ENCODE measurements at places on chromosomes 3 and 15.

GRCh38 chr15:35289024-35289617 is 204.0 kb upstream of the NANOGP8 start:
- peak; percentile 65 for DNase-seq

DNA sequence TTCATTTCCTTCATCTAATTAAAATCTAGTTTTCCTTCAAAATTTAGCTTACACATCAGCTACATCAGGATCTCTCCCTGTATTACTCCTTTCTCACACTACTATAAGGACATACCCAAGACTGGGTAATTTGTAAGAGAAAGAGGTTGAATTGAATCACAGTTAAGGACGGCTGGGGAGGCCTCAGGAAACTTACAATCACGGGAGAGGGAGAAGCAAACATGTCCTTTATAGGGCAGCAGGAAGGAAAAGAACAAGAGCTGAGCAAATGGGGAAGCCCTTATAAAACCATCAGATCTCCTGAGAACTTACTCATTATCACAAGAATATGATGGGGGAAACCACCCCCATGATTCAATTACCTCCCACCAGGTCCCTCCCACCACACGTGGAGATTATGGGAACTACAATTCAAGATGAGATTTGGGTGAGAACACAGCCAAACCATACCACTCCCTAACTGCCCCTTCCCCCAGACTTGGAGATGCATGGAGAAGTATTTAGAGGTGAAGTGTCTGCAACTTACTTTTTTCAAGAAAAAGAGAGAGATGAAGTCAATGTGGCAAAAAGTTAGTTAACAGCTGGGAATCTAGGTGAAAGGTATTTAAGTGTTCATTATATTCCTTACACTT is 21.3 kb downstream of the PRTG start:
- DNase-seq: no peak

DNA sequence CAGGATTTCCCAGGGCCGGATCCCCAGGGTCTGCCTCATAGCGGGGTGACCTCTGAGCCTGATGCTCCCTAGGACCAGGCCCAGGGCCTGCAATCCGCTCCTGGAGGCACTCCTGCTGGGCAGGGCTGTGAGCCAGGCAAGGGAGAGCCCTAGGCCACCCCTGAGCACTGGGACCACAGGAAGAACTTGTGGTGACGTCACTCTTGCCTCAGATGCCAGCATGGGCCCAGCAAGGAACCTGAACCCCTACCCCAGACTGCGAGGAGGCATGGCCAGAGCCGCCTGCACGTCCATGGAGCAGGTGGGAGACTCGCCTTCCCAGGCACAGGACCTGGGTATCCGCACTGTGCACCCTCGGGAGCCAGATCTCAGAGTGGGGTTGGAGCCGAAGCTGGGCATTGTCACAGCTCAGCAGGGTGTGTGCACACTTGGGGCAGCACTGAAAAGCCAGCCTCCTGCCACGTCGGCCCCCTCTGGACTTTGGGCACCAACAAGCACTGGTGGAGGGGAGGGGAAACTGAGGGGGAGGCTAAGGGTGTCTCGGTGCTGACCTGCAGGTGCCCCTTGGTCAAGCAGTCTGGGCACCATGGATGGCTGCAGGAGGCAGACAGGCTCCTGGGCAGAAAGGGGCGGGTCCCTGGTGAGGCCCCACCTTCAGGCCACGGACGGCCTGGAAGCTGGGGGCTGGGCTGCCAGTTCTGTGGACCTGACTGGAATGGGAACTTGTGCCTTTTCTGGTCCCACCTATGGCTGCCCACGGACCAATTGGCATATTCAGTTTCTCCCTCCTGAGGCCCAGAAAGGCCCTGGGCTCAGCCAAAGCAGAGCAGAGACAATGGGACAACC is 49.3 kb downstream of the SLC6A20 start:
- no peak for DNase-seq

- no peak for DNase-seq
These were observed 192.6 kb upstream of the ALCAM start for GRCh38 chr3:105174017-105174615.

DNA sequence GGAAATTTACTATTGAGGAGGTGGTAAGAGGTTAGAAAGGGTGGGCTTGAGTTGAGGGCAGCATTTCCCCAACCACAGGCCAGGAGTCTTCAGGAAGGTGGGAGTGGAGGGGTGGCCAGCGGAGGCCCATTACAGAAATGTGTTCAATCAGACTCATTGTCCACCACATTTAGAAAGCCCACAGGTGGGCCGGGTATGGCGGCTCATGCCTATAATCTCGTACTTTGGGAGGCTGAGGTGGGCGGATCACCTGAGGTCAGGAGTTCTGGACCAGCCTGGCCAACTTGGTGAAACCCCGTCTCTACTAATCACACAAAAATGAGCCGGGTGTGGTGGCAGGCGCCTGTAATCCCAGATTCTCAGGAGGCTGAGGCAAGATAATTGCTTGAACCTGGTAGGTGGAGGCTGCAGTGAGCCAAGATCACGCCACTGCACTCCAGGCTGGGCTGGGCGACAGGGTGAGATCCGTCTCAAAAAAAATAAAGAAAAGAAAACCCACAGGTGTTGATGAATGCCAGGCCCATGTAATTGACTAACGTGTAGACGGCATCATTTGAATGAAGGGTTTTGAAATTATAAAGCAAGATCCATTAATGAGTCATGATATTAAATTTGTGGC is 12.2 kb upstream of the SYNM start:
- DNase-seq: no peak

GRCh38 chr3:98460220-98460619 is 2.8 kb upstream of the OR5K1 start:
- no peak for DNase-seq

- DNase-seq: no peak
These were observed 308.0 kb upstream of the THBS1 start for GRCh38 chr15:39272901-39273300.

GRCh38 chr15:64895285-64896065 is 16.2 kb upstream of the ANKDD1A start:
- DNase-seq: peak; percentile 38

GRCh38 chr3:22659651-22660475 is 543.3 kb upstream of the UBE2E2 start:
- DNase-seq: no peak

GRCh38 chr3:45940004-45940780 is 3.1 kb upstream of the CXCR6 start:
- no peak for DNase-seq

DNA sequence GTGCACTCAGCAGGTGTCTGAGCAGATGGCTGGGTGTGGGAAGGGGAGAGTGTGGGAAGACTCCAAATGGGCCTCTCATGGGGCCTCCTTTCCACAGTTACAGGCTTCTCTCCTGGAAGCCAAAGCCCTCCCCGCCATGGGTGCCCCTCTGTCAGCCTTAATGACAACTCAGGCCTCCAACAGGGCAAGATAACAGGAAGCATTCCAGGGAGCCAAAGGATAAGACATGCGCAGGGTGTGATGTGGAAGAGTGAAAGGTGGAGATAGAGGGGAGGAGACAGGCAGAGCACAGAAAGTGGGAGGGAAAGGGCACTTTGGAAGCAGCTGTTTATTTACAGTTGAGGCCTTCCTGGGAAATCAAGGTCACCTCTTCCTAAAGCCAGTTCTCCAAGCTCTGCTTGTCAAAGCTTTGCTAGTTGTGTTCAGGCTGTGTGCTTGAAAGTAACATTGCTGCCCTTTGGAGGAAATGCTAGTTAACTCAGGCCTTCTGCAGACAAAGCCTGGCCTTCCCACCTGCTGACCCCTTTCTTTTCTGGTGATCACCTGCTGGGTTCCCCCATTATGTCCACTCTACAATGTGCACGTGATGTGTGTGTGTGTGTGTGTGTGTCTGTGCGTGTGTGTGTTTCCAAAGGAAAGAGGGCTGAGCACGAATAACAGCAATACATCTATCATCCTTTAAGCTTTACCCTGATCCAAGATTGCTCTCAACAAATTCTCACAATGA is 35.2 kb upstream of the SMAD3 start:
- DNase-seq: no peak

GRCh38 chr3:197227780-197228574 is 70.4 kb downstream of the DLG1 start:
- DNase-seq: no peak

GRCh38 chr3:107938143-107938542 is 152.7 kb downstream of the CD47 start:
- DNase-seq: peak; percentile 75

GRCh38 chr3:106398891-106399600 is 530.2 kb upstream of the CBLB start:
- no peak for DNase-seq

DNA sequence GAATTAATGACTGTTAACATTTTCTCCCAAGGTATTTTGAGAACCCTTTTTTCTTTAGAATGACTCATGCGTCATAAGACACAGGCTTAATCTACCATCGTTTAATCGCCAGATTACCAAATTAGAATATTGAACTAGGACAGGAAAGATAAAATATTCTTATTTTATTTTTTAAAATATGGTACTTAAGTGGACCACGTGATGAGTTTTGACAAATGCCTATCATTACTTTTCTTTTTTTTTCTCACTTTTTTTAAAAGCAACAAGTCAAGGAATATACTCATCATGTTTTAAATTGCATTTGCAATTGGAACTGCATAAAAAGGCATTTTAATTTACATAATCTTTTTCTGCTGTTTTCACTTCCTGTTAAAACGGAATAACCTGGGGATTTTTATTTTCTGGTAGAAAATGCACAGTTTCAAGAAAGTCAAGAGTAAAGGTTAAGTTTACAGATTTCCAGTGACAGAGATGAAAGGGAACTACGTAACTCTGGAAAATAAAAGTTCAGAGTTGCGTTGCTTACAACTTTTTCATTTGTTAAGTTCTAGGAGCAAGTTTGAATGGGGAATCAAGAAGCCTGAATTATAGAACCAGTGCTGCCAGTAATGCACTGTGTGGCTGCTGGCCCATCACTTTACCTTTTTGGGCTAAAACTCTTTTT is 23.6 kb downstream of the SIAH2 start:
- DNase-seq: no peak

GRCh38 chr3:54120657-54121413 is 1.5 kb upstream of the CACNA2D3 start:
- DNase-seq: no peak

GRCh38 chr15:98646546-98647025 is 1.8 kb upstream of the IGF1R start:
- DNase-seq: no peak

- no peak for DNase-seq
These were observed 690.8 kb upstream of the ARPP21 start for GRCh38 chr3:34948517-34948916.

- no peak for DNase-seq
These were observed 89.7 kb downstream of the MAGI1 start for GRCh38 chr3:65948841-65949573.
